Heart right ventricle (tissue), 16 donors: ENCODE measurements at places on chromosomes 7 and 10. TPM values are rescaled to one million over a fixed set of nuclear protein-coding genes. Genes with fewer than 3 reads are reported as not detected.
A peak's percentile ranks its signal among the peaks of the same experiment; 100 is the strongest.

- H3K4me3 ChIP-seq, result no peak overlapping the region
- H3K36me3 ChIP-seq, result no peaks in the 10 kb centered on the region
- peak overlapping the region; percentile 38 for H3K27ac ChIP-seq
- DNase-seq, result no peak
- H3K27me3 ChIP-seq, result no peaks in the 10 kb centered on the region
Observed at GRCh38 chr10:21069278-21069677, 172.2 kb upstream of the NEBL start.

DNA sequence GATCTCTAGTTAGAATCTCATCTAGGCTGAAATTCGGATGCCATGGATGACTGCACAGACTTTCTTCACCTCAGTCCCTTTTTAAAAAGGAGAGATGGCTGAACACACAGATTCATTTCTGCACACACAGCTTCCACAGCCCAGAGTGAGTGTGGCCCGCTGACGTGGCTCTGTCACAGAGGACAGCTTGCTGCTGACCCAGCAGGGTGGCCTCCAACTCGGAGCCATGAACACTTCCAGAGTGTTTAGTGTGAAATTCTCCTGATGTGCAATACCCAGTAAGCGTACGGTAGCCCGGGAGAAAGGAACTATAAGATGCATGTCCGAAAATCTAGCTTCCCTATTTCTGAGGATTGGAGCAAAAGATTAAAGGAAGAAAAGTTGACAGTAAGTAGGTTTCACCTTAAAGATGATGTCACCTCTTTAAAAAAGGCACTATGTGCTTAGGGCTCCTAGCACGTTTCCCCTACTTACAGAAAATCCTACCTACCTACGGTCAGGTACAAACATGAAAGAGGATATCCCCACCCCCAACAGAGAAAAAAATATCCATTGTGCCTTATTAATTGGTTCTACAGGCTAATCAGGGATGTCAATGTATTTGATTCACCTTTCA, 162.2 kb downstream of the RAPGEF5 start:
- H3K27me3 ChIP-seq, result no peaks in the 10 kb centered on the region
- H3K4me1 ChIP-seq, result peaks cover 30% of the 10 kb centered on the region
- H3K4me3 ChIP-seq, result no peak overlapping the region
- DNase-seq, result no peak

The ACTR3C gene
- total RNA-seq, result 3.5 TPM

The C7orf33 gene
- not detected for total RNA-seq

- peak overlapping the region; percentile 95 for H3K27ac ChIP-seq
- no peaks in the 10 kb centered on the region for H3K36me3 ChIP-seq
- H3K4me1 ChIP-seq, result peaks cover 35% of the 10 kb centered on the region
- H3K27me3 ChIP-seq, result no peaks in the 10 kb centered on the region
- H3K4me3 ChIP-seq, result peak overlapping the region; percentile 94
Observed at GRCh38 chr10:114174695-114175188, 739 bp upstream of the CCDC186 start.

DNA sequence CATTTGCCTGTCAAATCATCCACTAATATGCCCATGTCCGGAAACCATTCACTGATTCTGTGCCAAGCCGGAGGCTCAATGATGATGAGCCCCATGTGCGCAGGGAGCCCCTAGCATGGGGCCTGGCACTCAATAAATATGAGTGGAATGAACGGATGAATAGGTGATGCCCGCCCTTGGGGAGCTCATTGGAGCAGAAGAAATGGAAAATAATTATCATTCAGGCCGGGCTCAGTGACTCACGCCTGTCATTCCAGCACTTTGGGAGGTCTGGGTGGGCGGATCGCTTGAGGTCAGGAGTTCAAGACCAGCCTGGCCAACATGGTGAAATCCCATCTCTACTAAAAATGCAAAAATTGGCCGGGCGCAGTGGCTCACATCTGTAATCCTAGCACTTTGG, 11.0 kb downstream of the RHBDD2 start:
- H3K4me3 ChIP-seq, result no peak overlapping the region

The KIAA1217 gene
- 27.9 TPM for total RNA-seq

DNA sequence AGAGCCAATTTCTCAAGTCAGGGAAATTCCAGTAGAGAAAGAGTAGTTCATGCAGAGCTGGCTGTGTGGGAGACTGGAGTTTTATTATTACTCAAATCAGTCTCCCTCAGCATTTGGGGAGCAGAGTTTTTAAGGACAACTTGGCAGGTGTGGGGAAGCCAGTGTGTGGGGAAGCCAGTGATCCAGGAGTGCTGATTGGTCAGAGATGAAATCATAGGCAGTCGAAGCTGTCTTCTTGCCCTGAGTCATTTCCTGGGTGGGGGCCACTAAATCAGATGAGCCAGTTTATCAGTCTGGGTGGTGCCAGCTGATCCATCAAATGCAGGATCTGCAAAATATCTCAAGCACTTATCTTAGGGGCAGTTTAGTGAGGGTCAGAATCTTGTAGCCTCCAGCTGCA, 194.6 kb upstream of the NRG3 start:
- no peak for DNase-seq
- no peak overlapping the region for H3K27ac ChIP-seq
- H3K27me3 ChIP-seq, result no peaks in the 10 kb centered on the region
- H3K4me3 ChIP-seq, result no peak overlapping the region
- H3K36me3 ChIP-seq, result no peaks in the 10 kb centered on the region

GRCh38 chr7:2821161-2821841, 22.8 kb downstream of the GNA12 start:
- H3K27me3 ChIP-seq, result no peaks in the 10 kb centered on the region
- no peak overlapping the region for H3K4me3 ChIP-seq
- DNase-seq, result no peak
- H3K4me1 ChIP-seq, result peaks cover 88% of the 10 kb centered on the region
- H3K27ac ChIP-seq, result peak overlapping the region; percentile 18
- no peaks in the 10 kb centered on the region for H3K36me3 ChIP-seq

- no peak overlapping the region for H3K27ac ChIP-seq
- no peaks in the 10 kb centered on the region for H3K36me3 ChIP-seq
- peaks cover 35% of the 10 kb centered on the region for H3K4me1 ChIP-seq
- H3K4me3 ChIP-seq, result no peak overlapping the region
- DNase-seq, result peak; percentile 52
Observed at GRCh38 chr10:69684020-69684980, 54.3 kb downstream of the FAM241B start.

DNA sequence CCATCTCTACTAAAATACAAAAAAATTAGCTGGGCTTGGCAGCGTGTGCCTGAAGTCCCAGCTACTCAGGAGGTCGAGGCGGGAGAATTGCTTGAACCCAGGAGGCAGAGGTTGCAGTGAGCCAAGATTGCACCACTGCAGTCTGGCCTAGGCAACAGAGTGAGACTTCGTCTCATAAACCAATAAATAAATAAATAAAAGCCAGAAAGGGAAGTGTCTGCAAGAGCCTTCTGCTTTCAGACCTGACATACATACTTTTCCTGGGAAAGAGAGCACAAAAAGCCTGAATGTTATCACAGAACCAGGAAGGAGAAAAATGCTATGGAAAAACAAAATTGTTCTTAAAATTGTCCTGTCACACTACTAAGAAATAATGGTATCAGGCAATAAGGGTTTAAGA, 4.1 kb upstream of the KIF5B start:
- no peaks in the 10 kb centered on the region for H3K27me3 ChIP-seq
- H3K4me1 ChIP-seq, result peaks cover 7% of the 10 kb centered on the region
- H3K36me3 ChIP-seq, result no peaks in the 10 kb centered on the region
- no peak overlapping the region for H3K4me3 ChIP-seq
- no peak for DNase-seq

The CALML3 gene
- not detected for total RNA-seq

- H3K4me1 ChIP-seq, result peaks cover 45% of the 10 kb centered on the region
- no peaks in the 10 kb centered on the region for H3K36me3 ChIP-seq
- H3K27ac ChIP-seq, result no peak overlapping the region
- DNase-seq, result no peak
- no peaks in the 10 kb centered on the region for H3K27me3 ChIP-seq
Observed at GRCh38 chr10:59872892-59873463, 33.4 kb downstream of the CCDC6 start.

GRCh38 chr7:43658718-43659548, 70.4 kb downstream of the COA1 start:
- H3K27me3 ChIP-seq, result no peaks in the 10 kb centered on the region

The KMT2C gene
- total RNA-seq, result 50.7 TPM

- H3K4me3 ChIP-seq, result no peak overlapping the region
- peaks cover 8% of the 10 kb centered on the region for H3K36me3 ChIP-seq
- no peaks in the 10 kb centered on the region for H3K27me3 ChIP-seq
Observed at GRCh38 chr7:121069346-121070100, 81.0 kb downstream of the CPED1 start.

The ZNF722 gene
- total RNA-seq, result not detected

The SOSTDC1 gene
- total RNA-seq, result 0.15 TPM

GRCh38 chr10:101135141-101136006, 4.3 kb downstream of the TLX1 start:
- H3K4me3 ChIP-seq, result peak overlapping the region; percentile 19
- no peak overlapping the region for H3K27ac ChIP-seq
- H3K4me1 ChIP-seq, result peaks cover 7% of the 10 kb centered on the region
- no peak for DNase-seq
- H3K36me3 ChIP-seq, result no peaks in the 10 kb centered on the region

The CPA2 gene
- 0.61 TPM for total RNA-seq

DNA sequence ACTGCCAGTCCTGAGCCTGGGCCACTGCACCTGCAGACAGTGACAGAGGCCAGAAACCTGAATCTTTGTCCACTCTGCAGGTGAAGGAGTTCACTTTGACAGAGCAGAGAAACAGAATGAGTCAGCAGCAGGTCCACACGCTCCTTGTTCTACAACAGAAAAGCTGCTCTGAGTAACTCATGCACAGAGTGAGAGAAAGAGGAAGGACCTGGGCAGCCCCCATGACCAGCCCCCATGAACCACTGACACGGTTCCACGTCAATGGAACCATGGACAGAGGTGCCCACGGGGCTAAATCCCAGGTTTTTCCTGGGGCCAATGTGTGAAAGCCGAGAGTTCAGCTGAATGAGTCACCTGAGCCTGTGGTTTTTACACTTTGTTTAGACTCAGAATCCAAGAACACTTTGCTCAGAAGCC, 40.8 kb upstream of the CTBP2 start:
- no peaks in the 10 kb centered on the region for H3K27me3 ChIP-seq
- no peak overlapping the region for H3K27ac ChIP-seq
- no peak overlapping the region for H3K4me3 ChIP-seq
- no peaks in the 10 kb centered on the region for H3K36me3 ChIP-seq
- DNase-seq, result no peak
- no peaks in the 10 kb centered on the region for H3K4me1 ChIP-seq

The CHAT gene
- total RNA-seq, result not detected

DNA sequence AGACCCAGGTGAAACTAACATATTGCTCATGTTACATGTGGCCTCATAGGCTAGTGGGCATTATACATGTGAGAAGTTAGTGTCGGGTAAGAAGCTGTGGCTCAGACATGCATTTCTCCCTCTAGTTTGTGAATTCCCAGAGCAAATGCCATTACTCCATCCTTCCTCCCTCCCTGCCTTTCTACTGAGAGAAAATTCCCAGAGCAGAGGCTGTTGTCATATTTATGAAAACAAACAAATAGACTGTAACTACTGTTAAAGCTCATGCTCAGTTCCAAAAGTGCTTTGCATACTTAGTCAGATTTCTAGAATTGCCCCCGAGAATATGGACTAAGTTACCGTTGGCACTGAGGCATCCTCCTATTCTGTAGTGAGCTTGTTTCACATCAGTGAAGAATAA, 29.0 kb downstream of the ZNRF2 start:
- no peaks in the 10 kb centered on the region for H3K4me1 ChIP-seq
- no peak overlapping the region for H3K4me3 ChIP-seq
- no peak overlapping the region for H3K27ac ChIP-seq
- no peaks in the 10 kb centered on the region for H3K36me3 ChIP-seq

The ASB10 gene
- 28.3 TPM for total RNA-seq

GRCh38 chr10:86361156-86362128, 5.2 kb downstream of the GRID1 start:
- H3K27ac ChIP-seq, result peak overlapping the region; percentile 44
- peaks cover 47% of the 10 kb centered on the region for H3K27me3 ChIP-seq
- H3K4me3 ChIP-seq, result no peak overlapping the region
- DNase-seq, result no peak
- peaks cover 25% of the 10 kb centered on the region for H3K4me1 ChIP-seq

DNA sequence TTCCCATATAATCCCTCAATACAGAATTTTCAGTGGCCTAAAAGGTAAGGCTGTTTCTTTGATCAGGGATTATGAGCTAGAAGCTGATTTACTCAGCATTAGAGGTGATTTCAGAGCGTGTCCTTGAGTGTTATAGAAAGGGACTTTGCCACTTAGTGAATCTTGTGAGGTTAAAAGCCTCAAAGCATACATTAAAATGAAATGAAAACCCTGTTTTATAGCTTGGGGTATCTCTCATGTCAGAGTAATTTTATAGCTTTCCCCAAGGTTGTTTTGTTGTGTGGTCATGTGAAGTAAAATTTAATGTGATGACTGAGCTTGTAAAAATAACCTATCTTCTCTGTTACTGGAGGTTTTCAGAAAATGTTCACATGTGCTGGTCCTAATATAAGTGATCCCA, 198.8 kb downstream of the CDCA7L start:
- H3K4me3 ChIP-seq, result no peak overlapping the region
- no peaks in the 10 kb centered on the region for H3K36me3 ChIP-seq
- H3K27ac ChIP-seq, result no peak overlapping the region
- no peaks in the 10 kb centered on the region for H3K27me3 ChIP-seq
- no peaks in the 10 kb centered on the region for H3K4me1 ChIP-seq
- no peak for DNase-seq

DNA sequence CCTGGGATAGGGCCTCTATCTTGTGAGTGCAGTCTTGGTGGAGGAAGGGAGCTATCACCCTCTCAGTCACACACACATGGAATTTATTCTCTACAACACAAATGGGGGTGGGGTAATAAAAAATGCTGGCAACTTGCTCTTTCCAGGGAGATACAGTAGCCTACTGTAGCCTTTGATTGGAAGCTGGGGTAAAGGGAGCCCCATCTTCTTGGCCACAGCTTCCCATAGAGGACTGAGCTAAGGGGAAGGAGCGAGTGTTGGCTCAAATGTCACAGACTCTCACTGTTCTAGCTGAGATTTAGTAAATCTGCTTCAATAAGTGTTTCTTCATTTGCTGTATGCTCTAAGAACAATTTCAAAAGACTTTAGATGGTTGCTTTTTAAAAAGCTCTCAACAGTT, 222.2 kb upstream of the CXCL12 start:
- DNase-seq, result no peak
- no peak overlapping the region for H3K27ac ChIP-seq
- H3K4me3 ChIP-seq, result no peak overlapping the region

The IDI2 gene
- not detected for total RNA-seq

GRCh38 chr10:89940076-89940475, 238.7 kb downstream of the KIF20B start:
- no peak for DNase-seq
- no peak overlapping the region for H3K4me3 ChIP-seq
- H3K4me1 ChIP-seq, result no peaks in the 10 kb centered on the region
- H3K27me3 ChIP-seq, result no peaks in the 10 kb centered on the region
- H3K27ac ChIP-seq, result no peak overlapping the region
- no peaks in the 10 kb centered on the region for H3K36me3 ChIP-seq

The SLC13A4 gene
- total RNA-seq, result 0.08 TPM

The ST7 gene
- total RNA-seq, result 32.0 TPM

- H3K4me3 ChIP-seq, result no peak overlapping the region
- no peaks in the 10 kb centered on the region for H3K4me1 ChIP-seq
- no peaks in the 10 kb centered on the region for H3K27me3 ChIP-seq
- no peaks in the 10 kb centered on the region for H3K36me3 ChIP-seq
Observed at GRCh38 chr7:149654588-149654987, 118.8 kb downstream of the ZNF467 start.

The FXYD4 gene
- total RNA-seq, result not detected

GRCh38 chr10:60444494-60445064, 54.9 kb upstream of the ANK3 start:
- peaks cover 15% of the 10 kb centered on the region for H3K4me1 ChIP-seq
- no peak overlapping the region for H3K4me3 ChIP-seq
- no peak for DNase-seq

The AKR1C4 gene
- total RNA-seq, result not detected
